ENCODE measurements at places on chromosomes 1 and 21.

- DNase-seq = no peak
These were observed 76.0 kb upstream of the C1orf105 start for GRCh38 chr1:172344444-172344843.

DNA sequence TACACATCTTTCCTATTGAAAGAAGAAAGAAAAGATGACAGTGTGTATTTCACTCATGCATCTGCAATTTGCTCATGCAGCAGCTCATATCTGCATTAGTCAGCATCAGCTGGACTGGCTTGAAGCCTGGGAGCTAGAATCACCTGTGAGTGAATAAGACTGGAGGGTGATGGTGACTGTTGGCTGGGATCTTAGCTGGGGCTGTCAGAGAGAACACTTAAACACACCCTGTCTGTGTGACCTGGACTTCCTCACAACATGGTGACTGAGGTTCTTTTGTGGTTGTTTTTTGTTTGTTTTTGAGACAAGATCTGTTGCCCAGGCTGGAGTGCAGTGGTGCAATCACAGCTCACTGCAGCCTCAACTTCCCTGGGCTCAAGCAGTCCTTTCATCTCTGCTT, 24.9 kb downstream of the KLHDC7A start:
- no peak for DNase-seq

- no peak for DNase-seq
These were observed 116.4 kb downstream of the USH2A start for GRCh38 chr1:216306830-216307229.

DNA sequence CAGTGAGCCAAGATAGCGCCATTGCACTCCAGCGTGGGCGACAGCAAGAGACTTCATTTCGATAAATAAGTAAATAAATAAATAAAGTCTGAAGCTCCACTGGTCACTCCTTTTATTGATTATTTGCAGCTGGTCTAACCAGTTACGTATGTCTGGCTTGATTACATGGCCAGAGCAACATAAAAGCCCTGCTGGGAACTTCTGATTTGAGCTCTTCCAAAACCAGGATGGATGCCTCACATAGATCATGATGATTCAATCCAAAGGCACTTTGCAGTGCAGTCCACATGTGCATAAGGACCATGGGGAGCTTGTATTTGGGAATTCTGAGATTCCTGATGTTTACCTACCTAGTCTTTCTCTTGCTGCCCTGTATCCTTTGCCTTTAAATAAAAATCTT, 24.0 kb downstream of the NSUN4 start:
- no peak for DNase-seq

DNA sequence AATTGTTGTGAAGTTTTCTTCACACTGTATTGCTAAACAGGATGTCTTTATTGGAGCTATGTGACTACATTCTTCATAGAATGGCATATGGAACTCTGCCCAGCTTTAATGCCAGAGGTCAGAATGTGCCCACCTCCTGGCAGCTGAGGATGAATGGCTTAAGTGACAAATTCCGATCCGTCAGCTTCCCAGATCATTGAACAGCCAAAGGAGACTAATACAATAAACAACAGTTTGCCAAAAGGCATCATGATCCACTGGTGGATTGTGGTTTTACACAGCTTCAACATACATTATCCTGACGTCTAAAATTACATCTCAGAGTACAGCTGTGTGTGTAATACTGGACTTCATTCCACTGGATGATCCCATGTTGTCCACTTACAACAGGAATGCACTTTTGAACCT, 68.7 kb upstream of the C1orf105 start:
- no peak for DNase-seq

- no peak for DNase-seq
These were observed 200.4 kb downstream of the DYRK1A start for GRCh38 chr21:37566790-37567615.

GRCh38 chr1:67372136-67372535, 58.1 kb downstream of the SERBP1 start:
- DNase-seq = no peak
